ENCODE measurements at places on chromosomes 6 and 20.
A peak's percentile ranks its signal among the peaks of the same experiment; 100 is the strongest.

DNA sequence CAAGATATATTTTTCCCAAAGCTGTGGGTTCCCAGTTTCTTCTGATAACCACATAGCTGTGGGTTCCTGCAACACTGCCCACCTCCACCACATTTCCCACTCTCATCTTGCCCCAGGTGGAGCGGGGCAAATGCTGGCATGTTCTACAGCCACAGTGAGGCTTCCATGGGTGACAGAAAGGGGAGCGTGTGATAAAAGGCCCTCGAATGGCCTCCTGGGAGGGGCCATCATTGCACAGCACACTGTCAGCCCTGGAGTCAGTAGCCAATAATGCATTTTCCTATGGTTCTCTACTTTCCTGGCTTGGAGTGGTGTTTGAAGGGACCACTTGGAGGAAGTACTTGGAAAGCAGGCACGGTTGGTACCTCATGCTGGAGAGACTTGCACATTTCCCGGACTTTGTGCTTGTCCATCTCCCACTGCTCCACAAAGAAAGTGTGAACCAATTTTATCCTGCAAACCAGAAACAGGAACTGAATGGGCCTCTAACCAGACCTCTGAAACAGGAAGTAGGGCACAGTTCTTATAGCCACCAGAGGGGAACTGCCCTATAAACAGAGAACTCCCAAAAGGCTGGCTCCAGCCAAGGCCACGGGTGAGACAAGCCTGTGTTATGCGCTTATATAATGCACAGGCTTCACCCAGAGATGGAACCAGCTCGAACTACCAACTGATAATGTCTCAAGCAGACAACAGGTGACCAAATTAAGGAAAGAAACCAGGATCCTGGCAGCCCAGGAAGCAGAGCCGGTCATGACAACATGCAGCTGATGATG, 8.6 kb downstream of the MAP3K5 start:
- DNase-seq, result no peak

- DNase-seq, result no peak
These were observed 85.2 kb upstream of the MAFB start for GRCh38 chr20:40774252-40774651.

- DNase-seq, result no peak
These were observed 914 bp downstream of the TREM2 start for GRCh38 chr6:41161851-41162552.

DNA sequence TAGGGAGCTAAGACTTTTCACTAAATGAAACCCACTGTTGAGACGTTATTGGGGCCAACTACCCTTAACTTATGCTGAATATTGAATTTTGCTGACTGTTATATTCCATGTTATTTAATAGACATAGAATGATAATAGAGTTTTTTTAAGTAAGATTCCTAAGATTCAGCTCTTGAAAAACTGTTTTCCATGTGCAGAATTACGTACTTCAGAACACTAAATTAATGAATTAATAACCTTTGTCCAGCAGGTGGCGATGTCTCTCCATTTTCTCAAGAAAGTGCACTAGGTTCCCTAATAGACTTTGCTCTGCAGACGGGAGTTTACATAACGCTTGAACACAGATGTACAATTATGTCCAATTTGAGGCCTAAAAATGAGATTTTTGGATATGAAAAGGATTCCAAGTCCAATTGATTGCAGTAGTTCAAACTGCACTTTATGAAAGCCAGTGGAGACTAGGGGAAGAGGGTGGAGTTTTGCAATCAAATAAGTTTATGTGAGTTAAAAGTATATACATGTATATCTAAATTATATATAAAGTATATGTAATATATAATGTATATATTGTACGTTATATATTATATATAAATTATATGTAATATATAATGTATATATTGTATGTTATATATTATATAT, 282.1 kb downstream of the UST start:
- DNase-seq, result peak; percentile 89

GRCh38 chr6:35065441-35065800, 75.7 kb downstream of the TCP11 start:
- no peak for DNase-seq

GRCh38 chr6:9365378-9365777, 930.0 kb upstream of the SLC35B3 start:
- DNase-seq, result no peak

GRCh38 chr6:15769511-15770018, 106.7 kb upstream of the DTNBP1 start:
- no peak for DNase-seq

DNA sequence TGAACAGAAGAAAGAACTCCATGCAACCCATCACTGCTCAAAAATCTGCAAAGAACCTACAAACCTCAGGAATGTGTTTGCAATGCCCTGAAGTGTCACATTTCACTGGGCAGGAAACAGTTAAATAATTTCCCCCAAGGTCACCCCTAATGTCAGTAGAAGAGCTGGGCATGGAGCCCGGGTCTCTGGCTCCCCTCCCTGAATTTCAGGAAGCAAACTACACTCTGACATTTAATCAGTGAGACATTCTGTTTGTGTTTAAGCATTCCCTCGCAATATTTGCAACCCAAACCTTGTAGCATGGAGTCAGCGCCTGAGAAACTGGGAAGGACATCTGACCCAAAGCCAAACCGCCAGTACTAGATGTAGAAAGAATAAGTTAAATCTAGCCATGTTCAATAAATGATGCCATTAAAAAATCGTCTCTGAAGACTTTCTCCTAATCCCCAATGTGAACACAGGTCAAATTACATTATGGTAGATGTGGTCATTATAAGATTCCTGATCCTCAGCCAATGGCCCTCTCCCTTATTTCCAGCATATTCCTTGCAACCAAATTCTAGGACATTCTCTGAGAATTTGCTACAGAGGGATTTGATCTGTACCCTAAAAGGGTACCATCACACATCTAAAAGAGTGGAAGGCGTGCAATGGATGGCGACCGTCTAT, 91.2 kb upstream of the ADTRP start:
- no peak for DNase-seq

- DNase-seq, result no peak
These were observed 78.2 kb downstream of the FRK start for GRCh38 chr6:115982453-115982852.

DNA sequence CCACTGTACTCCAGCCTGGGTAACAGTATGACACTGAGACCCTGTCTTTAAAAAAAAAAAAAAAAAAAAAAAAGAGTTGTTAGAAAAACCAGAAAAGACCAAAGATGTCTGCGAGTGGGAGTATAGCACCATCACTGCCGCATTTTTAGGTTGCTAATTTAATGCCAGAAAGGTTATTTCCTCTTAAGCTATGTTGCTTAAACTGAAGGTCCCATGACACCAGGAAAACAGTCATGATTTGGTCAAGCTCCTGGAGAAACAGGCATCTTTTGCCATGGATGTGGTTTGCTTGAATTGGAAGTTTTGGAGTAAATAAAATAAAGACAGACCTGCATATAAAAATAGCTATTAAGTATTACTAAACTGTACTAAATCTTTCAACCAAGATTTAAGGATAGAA, 68.3 kb upstream of the TNFRSF21 start:
- no peak for DNase-seq

GRCh38 chr6:112245511-112246203, 8.7 kb downstream of the LAMA4 start:
- DNase-seq, result no peak

All from non-pigmented ciliary epithelial cell (primary cell).